ENCODE measurements at places on chromosomes 7 and 10.

GRCh38 chr7:88689821-88690220 is 69.7 kb upstream of the ZNF804B start:
- no peak for DNase-seq

GRCh38 chr10:55063811-55064210 is 262.8 kb upstream of the PCDH15 start:
- DNase-seq: no peak

DNA sequence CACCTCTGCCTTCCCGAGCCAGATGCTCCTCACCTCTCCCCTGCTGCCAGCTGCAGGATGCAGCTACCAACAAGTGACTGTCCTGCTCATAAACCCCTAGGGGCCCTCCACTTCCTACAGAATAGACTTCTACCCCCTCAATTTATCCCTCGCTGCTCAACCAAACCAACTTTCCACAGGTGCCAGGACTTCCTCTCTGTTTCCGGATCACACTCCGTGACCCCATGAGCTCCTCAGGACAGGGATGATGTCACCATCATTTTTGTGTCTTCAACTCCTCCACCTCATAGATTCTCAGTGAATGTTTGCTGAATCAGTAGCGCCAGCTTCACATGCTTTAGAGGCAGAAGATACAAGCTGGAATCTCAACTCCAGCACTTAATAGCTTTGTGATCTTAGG is 25.8 kb upstream of the ADRB1 start:
- no peak for DNase-seq

GRCh38 chr10:82160307-82160706 is 285.3 kb downstream of the NRG3 start:
- no peak for DNase-seq

GRCh38 chr7:34842782-34843181 is 184.8 kb downstream of the NPSR1 start:
- no peak for DNase-seq

- peak; percentile 37 for DNase-seq
Measured at GRCh38 chr10:34808801-34809745, 6.0 kb downstream of the PARD3 start.

- DNase-seq: no peak
Measured at GRCh38 chr7:141562543-141562942, 11.3 kb downstream of the AGK start.

DNA sequence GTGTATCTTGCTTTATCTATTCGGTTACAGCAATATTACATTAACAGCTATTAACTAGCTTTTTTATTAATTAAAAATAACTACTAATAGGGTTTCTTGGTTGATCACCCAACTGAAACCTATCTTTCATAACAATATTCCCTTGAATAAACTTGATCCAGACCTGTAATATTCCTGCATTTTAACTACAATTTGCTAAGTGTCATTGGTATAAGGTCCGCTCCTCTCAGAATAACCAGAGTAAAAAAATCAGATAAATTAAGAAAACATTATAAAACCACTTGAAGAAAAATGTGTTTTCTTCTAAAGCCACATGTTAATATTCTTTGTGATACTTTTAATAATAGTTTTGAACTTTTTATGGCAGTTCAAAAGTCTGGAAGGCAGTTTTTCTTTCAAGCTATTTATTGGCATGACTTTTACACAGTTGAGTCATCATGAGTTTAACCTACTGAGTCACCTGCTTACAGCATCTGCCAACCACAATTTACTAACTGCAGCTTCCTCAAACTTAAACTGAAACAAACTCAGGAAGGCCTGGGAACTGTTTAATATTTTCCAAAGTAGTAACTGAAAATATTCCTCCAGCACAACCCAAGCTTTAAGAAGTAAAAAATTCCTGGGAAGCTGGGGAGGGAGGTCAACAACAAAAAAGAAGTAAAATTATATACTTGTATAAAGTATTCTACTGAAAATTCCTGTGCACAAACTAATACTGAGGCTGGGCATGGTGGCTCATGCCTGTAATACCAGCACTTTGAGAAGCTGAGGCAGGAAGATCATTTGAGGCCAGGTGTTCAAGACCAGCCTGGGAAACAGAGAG is 103.2 kb downstream of the NRBF2 start:
- no peak for DNase-seq

DNA sequence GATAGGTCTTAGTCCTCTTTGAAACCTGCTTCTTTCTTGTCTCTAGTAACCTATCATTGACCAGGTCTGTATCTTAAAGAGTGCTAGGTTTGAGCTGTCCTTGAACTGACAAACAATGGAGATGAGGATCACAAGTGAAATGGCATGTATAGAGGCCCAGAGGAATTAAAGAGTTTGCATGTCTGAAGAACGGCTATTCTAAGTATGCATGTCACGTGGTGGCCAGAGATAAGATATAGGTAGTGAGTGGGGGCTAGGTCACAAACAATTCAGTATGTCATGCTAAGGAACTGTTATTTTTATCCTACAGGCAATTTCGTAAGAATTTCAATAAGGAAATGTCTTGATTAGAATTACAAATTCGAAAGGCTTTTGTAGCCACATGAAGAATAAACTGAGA is 95.3 kb downstream of the SUGCT start:
- DNase-seq: no peak

All from NCI-H2107 (cell line).